ENCODE measurements at places on chromosomes 6 and 20.

DNA sequence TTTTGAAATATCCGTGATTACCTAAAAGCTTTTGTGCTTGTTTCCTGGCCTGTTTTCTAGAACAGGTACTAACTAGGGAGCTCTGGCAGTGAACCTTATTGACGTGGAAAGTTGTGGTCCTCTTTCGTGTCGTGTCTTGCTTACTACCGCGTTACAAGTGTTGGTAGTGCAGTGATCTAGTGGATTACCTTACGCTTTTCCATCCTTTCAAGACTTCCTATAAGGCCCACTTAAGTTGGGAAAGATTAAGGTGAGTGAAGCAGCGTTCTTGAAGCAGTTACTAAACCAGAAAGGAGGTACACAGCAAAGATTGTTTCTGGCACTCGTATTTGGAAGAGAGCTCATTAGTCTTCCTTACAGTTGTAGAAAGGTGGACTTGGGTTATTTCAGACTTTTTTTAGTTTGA, 1.9 kb downstream of the PNRC1 start:
- DNase-seq, result peak; percentile 29

GRCh38 chr6:160299559-160299958, 40.9 kb upstream of the SLC22A2 start:
- no peak for DNase-seq

DNA sequence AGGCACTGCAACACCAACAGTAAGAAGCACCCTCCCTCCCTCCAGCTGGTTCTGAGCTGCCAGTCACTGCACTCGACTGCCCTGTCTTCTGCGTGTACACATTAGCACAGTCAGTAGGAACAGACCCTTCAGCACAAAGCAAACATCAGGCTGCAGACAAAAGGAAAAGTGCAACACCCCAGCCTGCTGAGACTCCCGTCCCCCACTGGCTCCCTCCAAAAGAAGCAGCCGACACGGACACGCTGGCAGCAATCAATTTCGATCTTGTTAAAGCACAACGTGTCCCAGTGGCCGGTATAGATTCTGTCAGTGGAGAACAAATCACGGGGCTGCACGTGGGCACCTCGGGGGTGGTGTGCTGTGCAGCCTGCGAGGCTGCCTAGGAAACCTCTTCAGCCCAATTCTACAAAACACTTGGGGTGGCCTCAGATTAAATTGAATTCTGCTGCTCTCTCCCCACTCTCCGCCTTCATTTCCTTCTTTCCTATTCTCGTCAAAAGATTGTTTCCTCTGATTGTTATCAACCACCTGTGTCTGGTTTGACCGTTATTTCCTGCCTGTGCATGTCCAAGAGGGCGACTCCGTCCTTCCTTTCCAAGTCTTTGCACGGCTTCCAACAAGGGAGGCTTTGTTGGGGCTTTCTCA, 38.7 kb downstream of the TRAF3IP2 start:
- peak; percentile 26 for DNase-seq

GRCh38 chr6:11900662-11901598, 111.2 kb upstream of the HIVEP1 start:
- DNase-seq, result no peak

DNA sequence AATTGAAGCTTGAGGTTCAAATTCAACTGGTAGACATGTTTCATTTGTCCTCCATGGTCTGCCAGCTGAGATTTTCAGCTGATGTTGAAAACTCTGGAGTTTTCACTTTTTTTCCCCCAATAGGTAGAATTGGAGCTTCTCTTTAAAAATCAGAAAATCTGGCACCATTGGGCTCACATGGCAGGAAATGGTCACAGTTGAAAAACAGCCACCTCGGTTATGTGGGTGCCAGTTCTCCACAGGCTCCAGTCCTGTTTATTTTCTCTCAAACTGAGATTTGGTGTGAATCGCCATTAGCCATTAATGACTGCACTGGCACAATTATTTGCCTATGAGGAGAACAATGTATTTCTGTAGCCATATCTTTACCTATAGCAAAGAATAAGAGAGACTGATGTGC, 171.4 kb upstream of the TFAP2D start:
- DNase-seq, result no peak

DNA sequence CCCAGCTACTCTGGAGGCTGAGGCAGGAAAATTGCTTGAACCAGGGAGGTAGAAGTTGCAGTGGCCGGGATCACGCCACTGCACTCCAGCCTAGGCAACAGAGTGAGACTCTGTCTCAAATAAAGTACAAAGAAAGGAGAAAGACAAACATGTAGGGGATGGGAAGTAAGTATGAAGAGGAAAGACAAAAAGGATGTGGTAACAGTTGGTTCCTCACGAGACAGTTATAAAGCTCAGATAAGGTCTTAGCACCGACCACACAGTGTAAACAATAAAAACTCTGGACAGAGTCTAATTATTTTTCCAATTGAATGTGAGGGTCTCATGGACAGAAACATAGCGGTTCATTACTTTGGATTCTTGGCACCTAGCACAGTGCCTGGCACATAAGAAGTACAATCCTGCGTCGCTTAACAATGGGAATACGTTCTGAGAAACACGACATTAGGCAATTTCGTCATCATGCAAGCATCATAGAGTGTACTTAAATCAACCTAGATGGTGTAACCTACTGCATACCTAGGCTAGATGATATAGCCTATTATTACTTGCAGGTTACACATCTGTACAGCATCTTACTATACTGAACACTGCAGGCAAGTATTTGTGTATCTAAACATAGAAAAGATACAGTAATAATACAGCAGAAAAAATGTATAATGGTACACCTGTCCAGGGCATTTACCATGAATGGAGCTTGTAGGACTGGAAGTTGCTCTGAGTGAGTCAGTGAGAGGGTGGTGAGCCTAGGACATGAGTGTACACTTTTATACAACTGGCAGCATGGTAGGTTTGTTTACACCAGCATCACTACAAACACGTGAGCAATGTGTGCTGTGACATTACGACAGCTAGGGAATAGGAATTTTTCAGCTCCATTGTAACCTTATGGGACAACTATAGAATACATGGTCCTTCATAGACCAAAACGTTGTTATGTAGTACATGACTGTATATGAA, 38.2 kb downstream of the MBOAT1 start:
- DNase-seq, result peak; percentile 6

DNA sequence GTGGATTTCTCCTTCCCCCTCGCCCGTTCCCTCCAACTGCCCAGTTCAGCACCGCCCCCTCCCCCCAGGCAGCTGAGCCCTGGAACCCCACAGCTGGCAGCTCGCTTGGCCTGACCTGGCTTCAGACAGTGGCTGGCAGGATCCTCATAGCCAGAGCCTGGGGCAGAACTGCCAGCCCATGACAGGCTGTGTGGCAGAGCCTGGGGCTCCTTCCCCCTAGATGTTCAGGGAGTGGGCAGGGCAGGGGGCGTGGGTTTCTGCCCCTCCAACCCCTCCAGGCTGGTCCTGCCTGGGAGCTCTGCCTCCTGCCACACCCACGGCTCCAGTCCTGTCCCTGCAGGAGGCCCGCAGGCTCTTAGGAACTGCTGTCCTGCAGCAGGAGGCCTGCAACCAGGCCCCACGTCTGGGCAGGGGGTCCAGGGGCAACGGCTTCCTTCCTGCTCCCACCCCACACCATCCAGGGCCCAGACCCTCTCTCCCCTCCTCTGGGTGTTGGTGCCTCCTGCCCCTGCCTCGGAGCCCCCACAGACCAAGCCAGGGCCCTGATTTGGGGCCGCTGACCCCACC, 9.6 kb upstream of the KCNQ2 start:
- no peak for DNase-seq

GRCh38 chr6:20933057-20933788, 399.0 kb downstream of the CDKAL1 start:
- no peak for DNase-seq

GRCh38 chr6:157263881-157264397, 59.4 kb downstream of the TMEM242 start:
- no peak for DNase-seq

Measured in activated CD4-positive, alpha-beta T cell treated with anti-CD3 and anti-CD28 coated beads, Interleukin-2, amount 10 ng/mL, durations not matched to agents 7 days and 5 days (primary cell).